Left renal cortex interstitium (tissue), 4 donors: ENCODE measurements at places on chromosomes 2 and 18.

GRCh38 chr2:13089971-13090370 lies 373.2 kb downstream of the TRIB2 start:
- DNase-seq = no peak

GRCh38 chr2:62526531-62527381 lies 20.8 kb upstream of the TMEM17 start:
- DNase-seq = no peak

- no peak for DNase-seq
Observed at GRCh38 chr18:7605705-7606104, 38.6 kb downstream of the PTPRM start.

GRCh38 chr2:18819566-18819965 lies 230.2 kb upstream of the NT5C1B start:
- DNase-seq = no peak

GRCh38 chr18:48077291-48077690 lies 146.8 kb upstream of the SMAD2 start:
- no peak for DNase-seq

GRCh38 chr18:49988101-49988500 lies 174.8 kb upstream of the ACAA2 start:
- no peak for DNase-seq
